Right cardiac atrium (tissue), 5 donors: ENCODE measurements at places on chromosomes 2 and 18. TPM values are rescaled to one million over a fixed set of nuclear protein-coding genes. Genes with fewer than 3 reads are reported as not detected.

DNA sequence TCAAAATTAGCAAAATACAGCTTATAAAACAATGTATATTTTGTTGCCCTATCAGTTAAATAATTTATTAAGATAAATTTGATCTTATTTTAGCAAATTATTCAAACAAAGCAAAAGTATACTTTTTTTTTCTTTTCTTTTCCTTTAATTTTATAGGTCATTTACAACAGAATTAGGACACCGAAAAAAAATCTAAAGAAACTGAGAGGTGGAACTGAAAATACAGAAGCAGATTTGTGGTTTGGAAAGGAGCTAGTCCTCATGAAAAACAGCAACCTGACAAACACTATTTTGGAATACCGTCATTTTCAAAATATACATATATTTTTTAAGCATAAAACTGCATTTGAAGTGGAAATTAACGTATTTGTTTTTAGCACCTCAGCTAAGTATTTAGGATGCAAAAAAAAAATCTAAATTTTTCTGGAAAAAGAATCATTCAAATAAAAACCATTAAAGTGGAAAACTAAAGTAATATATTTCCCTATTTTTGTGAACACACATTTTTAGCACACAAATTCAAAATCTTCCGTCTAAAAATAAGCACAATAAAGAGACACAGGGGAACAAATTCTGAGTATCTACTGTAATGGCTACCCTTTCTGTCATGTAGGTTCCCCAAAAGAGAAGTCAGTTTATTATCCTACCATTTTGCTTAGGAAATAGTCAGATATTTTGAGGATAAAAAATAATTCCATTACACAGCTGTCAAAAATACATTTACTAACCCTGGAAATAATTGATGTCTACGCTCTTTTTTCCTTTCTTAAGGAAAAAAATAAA is 2.7 kb downstream of the CCDC88A start:
- no peak for DNase-seq

DNA sequence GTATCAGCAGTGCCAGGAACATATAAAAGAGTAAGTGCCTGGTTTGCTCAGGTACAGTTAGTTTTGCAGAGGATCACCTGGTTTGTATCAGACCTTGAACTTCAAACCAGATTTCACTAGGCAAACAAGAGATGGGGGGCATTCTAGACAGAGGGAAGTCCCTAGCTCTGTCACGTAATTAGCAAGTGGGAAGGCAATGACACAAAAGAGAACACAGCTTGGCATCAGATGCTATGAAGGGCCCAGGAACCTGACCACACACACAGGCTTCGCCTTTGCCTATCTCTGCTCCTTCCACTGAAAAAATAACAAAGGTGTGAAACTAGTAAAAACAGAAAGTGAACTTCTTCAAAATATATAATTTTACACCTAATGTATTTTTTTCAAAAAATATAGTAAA is 62.6 kb downstream of the CERKL start:
- DNase-seq, result no peak

DNA sequence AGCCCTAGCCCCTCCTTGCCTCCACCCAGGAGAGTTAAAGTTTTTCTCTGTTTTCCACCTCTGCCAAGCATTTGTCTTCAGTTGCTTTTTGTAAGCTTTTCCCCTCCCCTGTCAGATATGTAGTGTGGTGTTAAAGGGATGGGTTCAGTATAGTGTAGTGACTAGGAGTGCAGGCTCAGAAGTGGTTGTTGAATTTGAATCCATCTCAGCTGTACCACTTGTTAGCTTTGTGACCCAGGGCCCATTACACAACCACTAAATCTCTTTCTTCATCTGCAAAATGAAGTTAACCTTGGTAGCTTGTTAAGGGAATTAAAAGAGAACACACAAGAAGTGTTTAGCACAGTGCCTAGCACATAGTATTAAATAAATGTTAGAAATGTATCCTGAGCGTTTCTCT is 56.9 kb downstream of the MAP3K20 start:
- no peak for DNase-seq

- no peak for DNase-seq
Observed at GRCh38 chr2:14303366-14304115, 329.0 kb upstream of the LRATD1 start.

DNA sequence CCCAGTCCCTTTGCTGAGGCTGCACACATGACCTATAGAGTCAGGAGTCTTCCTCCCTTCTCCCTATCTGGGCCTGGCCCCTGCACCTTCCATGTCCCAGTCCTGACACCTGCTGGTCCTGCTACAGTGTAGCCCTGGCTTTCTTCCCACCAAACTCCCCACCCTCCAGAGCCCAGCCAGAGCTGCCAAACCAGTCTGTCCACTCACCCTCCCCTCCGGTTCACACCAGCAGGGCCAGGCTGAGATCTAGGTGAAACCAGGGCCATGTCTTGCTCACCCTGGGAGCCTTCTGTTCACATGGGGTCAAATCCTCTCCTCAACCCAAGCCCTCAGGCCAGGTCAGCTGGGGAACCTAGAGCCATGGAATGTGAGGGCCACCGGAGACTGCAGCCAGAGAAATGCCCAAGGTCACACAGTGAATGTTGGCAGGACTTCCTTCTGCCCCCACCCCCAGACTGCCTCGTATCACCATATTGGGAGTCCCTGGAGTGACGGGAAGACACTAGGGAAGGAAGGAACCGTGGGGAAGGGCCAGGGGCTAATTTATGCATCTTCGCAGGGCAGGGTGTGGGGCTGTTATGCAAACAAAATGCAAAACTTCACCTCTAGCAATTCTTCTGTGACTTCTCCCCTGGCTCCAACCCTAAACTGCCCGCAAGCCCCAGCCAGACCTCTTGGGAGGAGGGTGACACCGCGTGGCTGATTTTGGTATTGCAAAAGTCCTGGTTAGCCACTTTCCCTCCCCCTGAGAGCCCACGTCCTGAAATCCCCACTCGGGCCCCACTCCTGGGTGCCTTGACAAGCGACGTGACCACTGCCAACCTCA is 14.6 kb downstream of the TNS1 start:
- DNase-seq, result peak; percentile 94

DNA sequence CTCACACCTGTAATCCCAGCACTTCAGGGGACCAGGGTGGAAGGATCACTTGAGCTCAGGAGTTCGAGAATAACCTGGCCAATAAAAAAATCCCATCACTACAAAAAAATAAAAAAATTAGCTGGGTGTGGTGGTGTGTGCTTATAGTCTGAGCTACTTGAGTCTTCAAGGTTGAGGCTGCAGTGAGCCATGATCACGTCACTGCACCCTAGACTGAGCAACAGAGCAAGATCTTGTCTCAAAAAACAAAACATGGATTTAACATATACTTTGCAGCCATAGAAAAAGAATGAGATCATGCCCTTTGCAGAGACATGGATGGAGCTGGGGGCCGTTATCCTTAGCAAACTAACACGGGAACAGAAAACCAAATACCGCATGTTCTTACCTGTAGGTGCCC is 22.2 kb downstream of the SH2D6 start:
- DNase-seq, result no peak

- no peak for DNase-seq
Observed at GRCh38 chr2:113967272-113967671, 77.4 kb downstream of the ACTR3 start.

The GKN2 gene
- not detected for total RNA-seq

The ZC3H8 gene
- 13.0 TPM for total RNA-seq
